AG09319 (cell line): ENCODE measurements at places on chromosomes 1 and 21.
A peak's percentile ranks its signal among the peaks of the same experiment; 100 is the strongest.

GRCh38 chr21:26140926-26141325, 29.6 kb downstream of the APP start:
- DNase-seq, result no peak

GRCh38 chr1:234489698-234490077, 10.7 kb upstream of the TARBP1 start:
- DNase-seq, result no peak

- DNase-seq, result no peak
Measured at GRCh38 chr1:179043266-179043665, 17.6 kb downstream of the FAM20B start.

DNA sequence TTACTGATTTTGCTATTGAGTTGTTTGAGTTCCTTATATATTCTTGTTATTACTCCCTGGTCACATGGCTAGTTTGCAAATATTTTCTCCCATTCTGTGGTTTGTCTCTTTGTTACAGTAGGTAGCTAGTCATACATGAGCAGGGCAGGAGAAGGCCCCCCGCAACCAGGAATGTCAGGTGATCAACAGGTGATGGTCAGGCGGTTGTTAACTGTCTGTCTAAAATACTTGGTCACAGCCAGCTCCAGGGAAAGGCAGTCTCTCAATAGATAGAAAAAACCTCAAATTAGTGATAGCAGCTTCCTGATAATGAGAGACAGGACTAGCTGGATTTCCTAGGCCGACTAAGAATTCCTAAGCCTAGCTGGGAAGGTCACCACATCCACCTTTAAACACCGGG, 217.9 kb downstream of the RHOU start:
- DNase-seq, result no peak

DNA sequence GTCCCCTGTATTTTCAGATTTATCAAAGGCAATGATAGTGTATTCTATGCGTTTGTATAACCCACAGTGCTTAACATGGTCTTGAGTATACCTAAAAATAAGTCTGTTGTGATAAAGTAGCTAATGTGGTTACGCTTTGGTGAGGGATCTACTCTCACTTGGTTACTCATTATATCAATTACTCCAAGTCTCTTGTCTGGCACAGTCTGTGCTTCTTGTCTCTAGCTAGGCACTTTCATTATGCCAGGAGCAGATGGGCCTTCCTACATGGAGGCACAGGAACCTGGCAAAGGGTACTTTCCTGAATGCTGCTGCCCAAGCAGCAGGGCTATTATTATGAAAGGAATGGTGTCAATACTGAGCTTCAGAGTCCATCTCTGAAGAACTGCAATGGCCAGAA, 4.2 kb upstream of the PTPN22 start:
- DNase-seq, result no peak

DNA sequence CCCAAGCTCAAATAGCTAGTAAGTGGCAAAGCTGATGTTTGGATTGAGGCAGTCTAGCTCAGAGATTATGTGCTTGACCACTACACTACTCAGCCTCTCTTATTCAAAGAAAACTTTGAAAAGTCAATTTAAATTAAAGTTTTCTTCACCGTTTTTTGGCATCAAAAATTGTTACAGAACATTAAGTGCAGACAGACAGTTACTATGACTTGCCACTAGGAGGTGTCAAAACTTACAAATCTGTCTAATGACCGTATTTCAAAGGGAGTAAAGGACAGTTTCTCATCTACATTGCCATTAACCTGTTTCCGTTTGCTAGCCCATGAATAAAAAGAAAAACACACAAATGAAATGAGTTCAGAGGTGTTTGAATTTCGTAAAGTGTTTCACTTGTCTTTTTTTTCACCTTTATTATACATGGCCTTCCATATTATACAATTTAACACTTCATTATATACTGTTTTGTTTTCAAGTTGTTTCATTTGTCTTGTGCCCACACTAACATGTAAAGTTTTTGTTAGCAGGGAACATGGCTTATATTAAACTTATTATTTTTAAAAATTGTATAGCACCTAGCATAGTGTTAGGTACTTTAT, 57.4 kb upstream of the MTF2 start:
- no peak for DNase-seq

- DNase-seq, result peak; percentile 38
Measured at GRCh38 chr1:67382292-67382691, 47.9 kb downstream of the SERBP1 start.
